ENCODE measurements at places on chromosomes 16 and 17.

GRCh38 chr16:85936816-85937215 is 37.9 kb downstream of the IRF8 start:
- no peak for DNase-seq

GRCh38 chr17:72187556-72187955 is 66.7 kb downstream of the SOX9 start:
- DNase-seq, result no peak

- DNase-seq, result no peak
Observed at GRCh38 chr17:4118015-4118743, 24.7 kb downstream of the ZZEF1 start.

GRCh38 chr17:1091900-1092299 is 87.9 kb downstream of the ABR start:
- DNase-seq, result no peak
